Amniotic stem cell (primary cell): ENCODE measurements at places on chromosomes 5 and 9.

- DNase-seq = no peak
Observed at GRCh38 chr5:179318221-179318955, 26.9 kb downstream of the ADAMTS2 start.

- no peak for DNase-seq
Observed at GRCh38 chr9:125906893-125907292, 159.7 kb downstream of the PBX3 start.

DNA sequence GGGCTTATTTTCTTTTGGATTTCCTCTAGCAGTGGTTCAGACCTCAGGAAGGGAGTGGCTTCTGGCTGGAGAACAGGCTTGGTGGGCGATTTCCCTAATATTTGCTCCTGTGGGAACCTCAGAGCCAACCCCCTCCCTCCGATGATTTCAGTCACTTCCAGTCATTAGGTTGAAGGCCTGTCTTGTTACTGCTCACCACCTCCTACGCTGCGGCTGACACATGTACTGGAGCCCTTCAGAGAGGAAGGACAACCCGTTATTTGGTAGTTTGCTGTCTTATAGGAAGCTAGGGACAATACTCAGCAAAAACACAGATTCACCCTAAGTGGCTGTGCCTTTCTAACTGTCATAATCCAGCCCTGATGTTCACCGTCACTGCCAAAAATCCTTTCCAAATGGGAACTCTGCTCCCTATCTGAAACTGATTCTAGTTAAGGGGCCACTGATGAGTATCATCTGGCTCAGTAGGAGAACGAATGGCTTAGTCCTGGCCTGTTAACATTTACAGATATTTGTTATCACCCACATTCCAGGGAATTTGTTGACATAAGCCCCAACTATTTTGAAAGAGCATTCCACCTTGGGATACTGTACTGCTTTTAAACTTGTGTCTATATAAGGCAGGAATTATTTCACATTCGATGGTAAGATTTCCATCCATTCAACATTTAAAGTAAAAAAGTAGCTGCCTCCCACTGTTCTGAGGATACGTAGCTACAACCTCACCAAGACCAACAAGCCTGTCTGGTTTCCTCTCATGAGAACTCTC is 29.3 kb upstream of the ANKH start:
- peak; percentile 22 for DNase-seq

DNA sequence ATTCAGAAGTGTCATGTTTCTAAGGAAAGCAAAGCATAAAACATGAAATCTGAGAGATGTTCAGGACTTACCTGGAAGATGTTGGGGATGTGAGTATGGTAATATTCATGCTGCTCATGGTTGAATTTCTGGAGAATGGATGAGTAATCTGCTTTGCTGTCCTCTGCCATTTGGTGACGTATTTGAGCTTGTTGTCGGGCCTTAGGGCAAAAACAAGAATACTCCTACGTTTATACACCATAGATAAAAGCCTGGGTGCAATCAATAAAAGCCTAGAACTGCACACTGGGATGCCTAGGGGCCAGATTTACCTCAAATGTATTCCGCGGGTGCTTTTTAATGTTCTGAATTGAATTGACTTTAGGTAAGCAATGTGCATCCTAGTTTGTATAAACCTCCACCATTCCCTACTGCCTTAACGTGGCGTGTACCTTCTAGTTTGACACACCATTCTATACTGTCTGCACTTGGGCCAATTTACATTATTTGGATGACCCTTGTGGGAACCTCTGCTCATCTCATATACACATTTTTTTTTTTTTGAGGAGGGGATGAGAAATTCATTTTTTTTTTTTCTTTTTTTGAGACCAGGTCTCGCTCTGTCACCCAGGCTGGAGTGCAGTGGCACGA is 94.4 kb downstream of the USP20 start:
- DNase-seq = no peak

DNA sequence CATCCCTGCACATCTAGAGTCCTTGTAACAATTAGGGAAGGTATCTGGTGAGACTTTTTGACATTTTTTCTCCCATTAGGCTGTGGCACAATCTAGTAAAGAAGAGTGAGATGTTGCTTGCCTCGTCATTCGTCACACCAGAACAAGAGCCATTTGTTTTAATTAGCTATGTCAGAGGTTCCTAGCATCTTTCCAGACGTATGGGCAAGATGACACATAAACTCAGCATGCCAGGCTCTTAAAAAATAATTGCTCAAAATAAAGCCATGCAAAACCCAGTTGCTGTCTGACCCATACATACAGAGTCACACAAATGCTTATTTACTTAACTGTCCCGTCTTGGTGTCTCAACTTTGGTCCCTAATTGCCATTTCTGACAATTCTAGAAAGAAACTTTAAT is 125.9 kb downstream of the TRPM3 start:
- no peak for DNase-seq

DNA sequence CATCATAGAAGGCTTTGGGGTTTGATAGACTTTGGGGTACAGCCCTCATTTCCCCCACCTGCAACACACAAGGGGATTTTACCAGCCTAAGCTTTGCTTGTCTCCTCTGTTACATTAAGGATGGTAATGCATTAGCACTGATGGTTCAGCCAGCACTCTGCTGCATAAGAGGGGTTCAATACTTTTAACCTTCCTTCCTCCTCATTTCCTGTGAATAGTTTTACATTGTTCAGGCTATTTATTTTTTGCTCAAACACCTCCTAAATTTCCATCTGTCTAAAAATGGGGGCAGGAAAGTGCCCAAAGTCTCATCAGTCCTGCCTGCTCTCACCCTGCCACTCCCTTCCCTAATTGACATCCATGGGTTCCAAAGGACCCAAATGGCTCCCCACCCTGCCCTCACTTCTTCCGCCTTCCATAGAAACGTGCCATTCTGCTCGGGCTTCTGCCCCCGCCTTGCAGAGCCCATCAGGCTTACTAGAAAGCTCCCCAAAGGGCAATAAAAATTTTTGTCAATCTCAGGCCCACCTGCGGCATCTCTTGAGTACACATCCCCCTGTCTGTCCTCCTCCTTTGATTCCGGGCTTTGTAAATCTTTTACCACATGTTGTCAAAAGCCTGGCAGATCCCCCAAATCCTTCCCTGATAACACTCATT is 239.5 kb upstream of the SLC24A2 start:
- no peak for DNase-seq

DNA sequence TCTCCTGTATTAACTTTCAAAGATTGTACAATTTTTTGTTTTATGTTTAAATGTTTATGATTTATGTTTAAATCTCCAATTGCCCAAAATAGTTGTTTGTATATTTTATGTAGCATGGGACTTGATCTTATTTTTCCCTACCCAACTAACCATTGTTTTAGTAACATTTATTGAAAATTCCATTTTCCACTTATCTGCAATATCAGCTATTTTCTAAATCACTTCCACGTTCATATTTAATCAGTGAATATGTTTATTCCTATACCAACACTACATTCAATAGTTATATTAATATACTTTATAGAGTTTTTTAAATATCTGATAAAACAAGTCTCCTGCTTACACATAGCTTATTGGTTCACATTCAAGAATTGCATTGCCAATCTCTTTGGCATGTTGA is 532.2 kb downstream of the CHSY3 start:
- no peak for DNase-seq

DNA sequence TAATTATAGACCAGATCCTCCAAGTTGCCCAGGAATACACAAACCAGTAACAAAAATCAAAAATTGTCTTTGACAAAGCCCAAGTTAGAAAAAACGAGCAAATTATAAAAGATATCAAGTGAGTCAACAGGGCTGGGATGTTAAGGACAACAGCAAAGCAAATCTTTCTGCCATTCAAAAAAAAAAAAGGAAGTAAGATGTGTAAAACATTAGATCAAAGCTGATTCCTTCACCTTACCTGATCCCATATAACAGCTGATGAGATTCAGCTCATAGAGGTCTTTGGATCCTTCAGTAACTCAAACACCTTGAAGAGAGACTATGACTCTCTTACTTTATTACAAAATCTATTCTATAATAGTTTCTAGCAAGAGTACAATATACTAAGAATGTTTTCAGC is 100.9 kb downstream of the STRBP start:
- no peak for DNase-seq

DNA sequence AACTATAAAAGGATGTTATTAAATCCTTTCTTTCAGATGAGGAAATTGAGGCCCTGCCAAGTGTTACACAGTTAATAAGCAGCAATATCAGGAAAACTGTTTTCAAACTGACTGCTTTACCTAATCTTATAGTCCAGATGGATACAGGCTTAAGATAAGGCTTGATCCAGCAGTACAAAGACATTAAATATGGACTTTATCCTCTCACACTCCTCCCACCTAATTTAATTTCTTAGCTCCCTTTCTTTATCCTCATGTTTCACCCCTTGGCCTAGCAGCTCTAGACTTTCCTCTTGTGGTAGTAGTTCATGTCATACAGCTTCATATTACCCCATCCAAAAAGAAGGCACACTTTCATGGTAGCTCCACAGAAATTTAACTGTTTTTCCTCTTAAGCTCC is 164.5 kb downstream of the BAAT start:
- no peak for DNase-seq

- DNase-seq = no peak
Observed at GRCh38 chr9:92722386-92723298, 42.0 kb downstream of the BICD2 start.

DNA sequence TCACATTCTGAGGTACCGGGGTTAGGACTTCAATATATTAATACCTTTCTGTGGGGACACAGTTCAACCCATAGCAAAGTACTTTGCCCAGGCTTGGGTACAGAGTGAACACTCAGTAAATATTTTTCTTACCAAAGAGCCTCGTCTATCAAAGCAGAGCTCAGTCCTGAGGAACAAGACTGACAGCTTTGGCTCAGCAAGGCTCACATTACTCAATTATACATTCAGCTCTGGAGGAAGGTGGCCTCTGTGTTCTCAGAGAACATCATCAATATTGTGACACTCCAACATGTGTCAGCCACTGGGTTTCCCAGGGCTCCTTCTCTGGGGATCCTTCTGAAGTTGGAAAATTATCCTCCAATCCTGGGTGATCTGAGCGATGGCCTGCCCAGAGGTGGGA is 186.4 kb downstream of the NMUR2 start:
- DNase-seq = no peak

DNA sequence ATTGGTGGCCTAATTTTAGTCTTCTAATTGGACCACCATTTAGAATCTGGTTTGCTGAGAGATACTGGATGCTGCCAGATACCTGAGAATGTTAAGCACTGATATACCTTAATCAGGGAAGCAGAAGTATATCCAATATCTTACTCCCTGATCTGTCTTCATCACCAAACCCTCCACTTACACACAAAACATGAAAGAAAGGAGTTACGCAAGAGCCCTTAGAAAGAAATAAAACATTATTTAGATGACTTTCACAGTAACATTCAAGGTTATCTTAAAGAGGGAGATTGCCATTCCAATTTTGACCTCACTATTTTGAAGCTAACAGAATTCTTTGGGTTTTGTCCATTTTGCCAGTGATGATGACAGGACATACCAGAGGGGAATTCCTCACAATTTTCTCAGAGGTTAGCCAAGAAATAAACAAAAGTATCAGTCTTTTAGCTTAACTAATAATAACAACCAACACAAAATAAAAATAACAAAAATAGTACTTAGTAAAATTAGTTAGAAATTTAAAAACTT is 496.1 kb downstream of the NFIB start:
- no peak for DNase-seq

- no peak for DNase-seq
Observed at GRCh38 chr5:139426203-139426885, 13.0 kb downstream of the DNAJC18 start.

GRCh38 chr9:20693068-20693467 is 9.0 kb downstream of the FOCAD start:
- DNase-seq = no peak
